ENCODE measurements at places on chromosomes 3 and 15.

- no peak for DNase-seq
Measured at GRCh38 chr3:49133226-49133951, 539 bp upstream of the LAMB2 start.

DNA sequence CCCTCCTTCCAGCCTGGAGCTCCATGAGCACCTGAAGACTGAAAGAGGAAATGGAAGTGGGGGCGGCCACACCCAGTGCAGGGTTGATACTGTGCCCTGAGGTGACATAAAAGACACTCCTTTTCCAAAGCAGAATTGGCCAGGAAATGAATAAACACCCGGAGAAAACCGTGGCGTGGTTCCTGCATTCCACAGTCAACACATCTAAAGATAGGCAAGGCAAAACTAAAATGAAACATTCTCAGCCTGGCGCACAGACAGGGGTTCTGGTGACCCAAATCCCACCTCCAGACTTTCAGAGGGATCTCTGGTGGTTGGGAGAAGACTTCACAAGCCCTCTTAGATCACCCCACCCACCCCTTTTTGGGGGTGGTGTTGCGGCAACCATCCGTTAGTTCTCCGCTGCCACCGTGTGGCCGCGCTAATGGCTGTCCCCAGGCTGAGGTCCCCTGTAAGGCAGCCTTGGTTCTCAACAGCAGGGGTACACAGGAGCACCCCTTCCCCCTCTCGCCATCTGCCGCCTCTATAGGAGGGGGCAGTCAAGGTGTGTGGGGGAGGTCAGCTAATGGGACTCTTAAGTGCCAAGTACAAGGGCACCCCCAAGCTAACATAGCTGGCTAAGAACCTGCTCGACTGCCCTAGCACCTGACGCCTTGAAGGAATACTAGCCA, 2.5 kb upstream of the MST1R start:
- DNase-seq = peak; percentile 61

DNA sequence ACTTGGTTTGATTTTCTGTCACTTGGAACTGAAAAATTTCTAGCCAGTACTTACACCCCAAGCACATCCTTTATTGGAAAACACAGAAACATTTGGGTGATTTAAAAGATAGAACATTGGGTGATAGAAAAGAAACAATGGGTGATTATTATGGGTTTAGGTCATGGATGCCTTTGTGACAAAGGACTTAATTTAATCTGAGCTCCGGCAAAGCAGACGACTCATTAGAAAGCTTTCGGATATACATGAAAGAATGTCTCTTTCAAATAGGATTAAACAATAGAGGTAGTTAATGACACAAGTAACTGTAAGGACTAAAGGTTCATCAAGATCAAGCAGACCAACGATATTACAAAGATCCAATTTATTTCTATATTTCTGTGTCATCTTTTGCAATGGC, 37.3 kb upstream of the CNTN4 start:
- no peak for DNase-seq

GRCh38 chr3:341998-342397, 145.4 kb downstream of the CHL1 start:
- DNase-seq = no peak

- no peak for DNase-seq
Measured at GRCh38 chr3:46907271-46907670, 29.8 kb downstream of the PTH1R start.

DNA sequence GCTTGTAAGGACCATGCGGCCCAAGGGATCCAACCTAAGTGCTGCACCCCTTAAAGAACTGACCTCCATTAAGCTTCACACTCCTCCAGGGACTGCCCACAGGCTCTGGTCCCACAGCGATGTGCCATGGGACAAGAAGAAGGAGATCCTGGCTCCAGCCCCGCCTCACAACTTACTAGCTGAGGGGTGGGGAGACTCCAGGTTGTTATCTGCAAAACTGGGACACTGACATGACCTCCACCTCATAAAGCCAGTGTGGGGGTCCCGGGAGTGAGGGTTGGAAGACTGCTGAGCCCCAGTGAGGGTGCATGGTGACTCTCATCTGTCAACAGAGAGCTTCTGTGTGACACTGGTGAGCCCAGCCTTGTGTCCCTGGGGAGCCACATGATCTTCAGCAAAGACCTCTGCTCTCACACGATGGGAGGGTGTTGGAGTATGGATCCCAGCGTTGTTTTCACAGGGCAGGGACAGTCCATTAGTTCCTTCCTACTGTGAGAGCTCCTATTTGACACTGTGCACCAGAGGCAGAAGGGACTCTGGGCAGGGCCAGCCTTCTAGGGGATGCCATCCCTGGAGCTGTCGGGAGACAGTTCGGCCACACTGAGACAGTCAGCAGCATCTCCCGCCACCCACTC, 26.7 kb downstream of the EAF1 start:
- no peak for DNase-seq

GRCh38 chr15:79088426-79089205, 2.0 kb downstream of the RASGRF1 start:
- no peak for DNase-seq

DNA sequence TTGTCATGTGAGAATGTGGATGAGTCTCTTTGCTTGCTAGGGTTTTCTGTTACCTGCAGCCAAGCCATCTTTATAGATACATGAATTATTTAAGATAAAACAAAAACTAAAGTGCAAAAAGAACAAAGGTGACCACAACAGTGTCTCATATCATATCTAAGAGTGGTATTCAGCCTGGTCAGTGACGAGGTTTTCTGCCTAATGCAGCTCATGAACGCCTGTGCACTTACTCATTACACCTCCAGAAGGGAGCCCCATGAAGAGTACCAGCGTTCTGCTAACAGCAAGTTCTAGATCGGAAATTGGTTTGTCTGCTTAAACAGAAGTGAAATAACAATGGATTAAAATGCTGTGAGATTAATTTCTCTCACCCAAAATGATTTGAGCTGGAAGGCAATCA, 19.2 kb downstream of the PXYLP1 start:
- no peak for DNase-seq

GRCh38 chr15:41936155-41936554, 36.2 kb downstream of the EHD4 start:
- DNase-seq = no peak

GRCh38 chr3:116033516-116033915, 410.2 kb downstream of the GAP43 start:
- no peak for DNase-seq

Measured in activated T-cell treated with anti-CD3 and anti-CD28 coated beads, Interleukin-2, amount 50 U/mL, for 1 hour (primary cell).